WTC11 (cell line): ENCODE measurements at places on chromosomes 2 and 18.

DNA sequence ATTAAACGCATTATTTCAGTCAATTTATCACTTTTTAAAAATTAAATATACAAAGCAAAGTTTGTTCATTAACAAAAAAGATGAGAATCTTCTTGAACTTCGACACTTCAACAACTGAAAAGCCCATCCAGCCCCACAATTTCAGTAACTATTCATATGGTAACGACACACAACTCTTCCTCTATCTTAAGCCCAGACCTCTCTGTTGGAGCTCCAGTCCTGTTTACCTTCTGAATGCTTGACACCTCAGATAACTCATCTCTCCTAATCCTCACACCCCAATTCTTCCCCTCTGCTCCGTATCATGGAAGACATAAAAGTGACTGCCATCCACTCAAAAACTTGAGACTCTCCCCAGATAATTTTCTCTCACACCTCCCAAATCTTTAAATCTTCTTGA, 12.6 kb downstream of the USP37 start:
- H3K27me3 ChIP-seq: no peaks in the 10 kb centered on the region
- no peak for DNase-seq
- H3K36me3 ChIP-seq: peaks cover 63% of the 10 kb centered on the region
- H3K27ac ChIP-seq: peak overlapping the region; percentile 35
- peak overlapping the region; percentile 29 for H3K4me3 ChIP-seq

GRCh38 chr2:70927138-70927537, 8.6 kb upstream of the ATP6V1B1 start:
- H3K36me3 ChIP-seq: no peaks in the 10 kb centered on the region
- DNase-seq: no peak
- H3K27ac ChIP-seq: no peak overlapping the region
- H3K4me1 ChIP-seq: peaks cover 9% of the 10 kb centered on the region
- peaks cover 36% of the 10 kb centered on the region for H3K27me3 ChIP-seq
- H3K4me3 ChIP-seq: no peak overlapping the region

DNA sequence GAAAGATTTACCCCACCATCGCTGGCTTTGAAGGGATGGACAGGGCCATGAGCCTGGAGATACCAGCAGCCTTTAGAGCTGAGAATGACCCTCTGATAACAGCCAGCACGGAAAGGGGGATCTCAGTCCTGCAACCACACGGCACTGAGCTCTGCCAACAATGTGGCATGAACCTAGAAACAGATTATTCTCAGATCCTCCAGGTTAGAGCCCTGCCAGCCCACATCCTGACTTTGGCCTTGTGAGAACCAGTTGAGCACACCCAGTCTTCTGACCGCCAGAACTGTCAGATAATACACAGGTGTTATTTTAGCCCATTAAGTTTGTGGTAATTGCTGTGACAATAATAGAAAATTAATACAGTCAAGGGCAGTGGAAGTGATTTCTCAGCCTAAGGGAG, 9.4 kb upstream of the GNLY start:
- H3K4me1 ChIP-seq: 0 out of 2 replicates have a peak, but pooled peaks cover 4% of the 10 kb centered on the region
- H3K4me3 ChIP-seq: no peak overlapping the region
- no peak overlapping the region for H3K27ac ChIP-seq
- no peaks in the 10 kb centered on the region for H3K36me3 ChIP-seq

- DNase-seq: peak; percentile 58
- peaks cover 9% of the 10 kb centered on the region for H3K4me1 ChIP-seq
- H3K36me3 ChIP-seq: no peaks in the 10 kb centered on the region
- no peak overlapping the region for H3K4me3 ChIP-seq
Measured at GRCh38 chr2:173210270-173211196, 134.9 kb downstream of the MAP3K20 start.

GRCh38 chr18:51006061-51006818, 23.8 kb upstream of the SMAD4 start:
- no peak overlapping the region for H3K4me3 ChIP-seq
- H3K27me3 ChIP-seq: no peaks in the 10 kb centered on the region; the same call in none of the 2 replicates
- DNase-seq: no peak
- H3K4me1 ChIP-seq: peaks cover 11% of the 10 kb centered on the region; the same call in 1 of the 2 replicates
- no peak overlapping the region for H3K27ac ChIP-seq
- H3K36me3 ChIP-seq: no peaks in the 10 kb centered on the region

GRCh38 chr2:85231468-85231805, 96.4 kb downstream of the TGOLN2 start:
- no peak for DNase-seq
- peak overlapping the region; percentile 84 for H3K27ac ChIP-seq
- H3K36me3 ChIP-seq: peaks cover 8% of the 10 kb centered on the region; the same call in 1 of the 2 replicates
- peaks cover 80% of the 10 kb centered on the region for H3K4me1 ChIP-seq
- no peaks in the 10 kb centered on the region for H3K27me3 ChIP-seq

- H3K4me3 ChIP-seq: no peak overlapping the region
- no peak for DNase-seq
- H3K27ac ChIP-seq: no peak overlapping the region
- peaks cover 40% of the 10 kb centered on the region for H3K36me3 ChIP-seq
- H3K4me1 ChIP-seq: no peaks in the 10 kb centered on the region
- peaks cover 15% of the 10 kb centered on the region for H3K27me3 ChIP-seq
Measured at GRCh38 chr2:135299658-135300244, 231.3 kb downstream of the ZRANB3 start.

GRCh38 chr2:17362956-17363355, 155.3 kb downstream of the RAD51AP2 start:
- no peak for DNase-seq
- H3K27me3 ChIP-seq: no peaks in the 10 kb centered on the region; the same call in 1 of the 2 replicates

- no peak for DNase-seq
- no peak overlapping the region for H3K4me3 ChIP-seq
- peaks cover 30% of the 10 kb centered on the region for H3K4me1 ChIP-seq
- H3K36me3 ChIP-seq: no peaks in the 10 kb centered on the region
Measured at GRCh38 chr2:43045866-43046265, 180.5 kb downstream of the ZFP36L2 start.

DNA sequence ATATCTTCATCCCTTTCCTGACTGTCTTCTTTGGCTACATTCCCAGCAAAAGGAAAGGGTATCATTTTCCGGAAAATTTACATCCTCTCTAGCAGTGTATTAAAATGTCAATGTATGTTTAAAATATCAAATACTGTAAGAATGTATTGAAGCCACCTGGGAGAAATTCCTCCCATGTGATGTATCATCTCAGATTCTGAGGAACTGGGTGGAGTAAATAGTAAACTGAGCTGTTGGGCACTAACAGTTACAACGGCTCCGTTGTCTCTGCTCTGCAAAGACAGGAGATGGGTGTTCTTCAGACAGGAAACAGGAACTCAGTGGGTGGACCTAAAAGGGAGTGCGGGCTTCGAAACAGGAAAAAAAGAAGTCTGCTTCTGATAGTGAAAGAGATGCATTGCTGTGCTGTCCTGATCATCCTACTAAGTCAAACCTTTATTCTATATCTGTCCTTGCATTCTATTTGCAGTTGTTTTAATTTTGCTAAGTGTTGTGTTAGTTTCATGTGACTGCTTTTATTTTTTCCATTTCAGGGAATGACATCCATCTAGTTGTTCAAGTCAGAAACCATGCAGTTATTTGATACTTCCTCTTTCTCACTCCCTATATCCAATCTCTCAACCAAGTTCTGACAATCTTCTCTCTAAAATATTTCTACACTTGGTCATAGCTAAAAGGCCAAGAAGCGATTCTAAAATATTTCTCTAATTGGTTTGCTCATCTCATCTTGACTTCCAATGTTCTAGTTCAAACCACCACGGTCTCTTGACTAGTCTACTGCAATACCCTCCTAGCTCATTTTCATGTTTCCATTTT, 19.4 kb downstream of the DOK1 start:
- no peak overlapping the region for H3K27ac ChIP-seq
- H3K4me1 ChIP-seq: peaks cover 10% of the 10 kb centered on the region
- H3K4me3 ChIP-seq: no peak overlapping the region
- no peak for DNase-seq
- H3K27me3 ChIP-seq: peaks cover 22% of the 10 kb centered on the region

DNA sequence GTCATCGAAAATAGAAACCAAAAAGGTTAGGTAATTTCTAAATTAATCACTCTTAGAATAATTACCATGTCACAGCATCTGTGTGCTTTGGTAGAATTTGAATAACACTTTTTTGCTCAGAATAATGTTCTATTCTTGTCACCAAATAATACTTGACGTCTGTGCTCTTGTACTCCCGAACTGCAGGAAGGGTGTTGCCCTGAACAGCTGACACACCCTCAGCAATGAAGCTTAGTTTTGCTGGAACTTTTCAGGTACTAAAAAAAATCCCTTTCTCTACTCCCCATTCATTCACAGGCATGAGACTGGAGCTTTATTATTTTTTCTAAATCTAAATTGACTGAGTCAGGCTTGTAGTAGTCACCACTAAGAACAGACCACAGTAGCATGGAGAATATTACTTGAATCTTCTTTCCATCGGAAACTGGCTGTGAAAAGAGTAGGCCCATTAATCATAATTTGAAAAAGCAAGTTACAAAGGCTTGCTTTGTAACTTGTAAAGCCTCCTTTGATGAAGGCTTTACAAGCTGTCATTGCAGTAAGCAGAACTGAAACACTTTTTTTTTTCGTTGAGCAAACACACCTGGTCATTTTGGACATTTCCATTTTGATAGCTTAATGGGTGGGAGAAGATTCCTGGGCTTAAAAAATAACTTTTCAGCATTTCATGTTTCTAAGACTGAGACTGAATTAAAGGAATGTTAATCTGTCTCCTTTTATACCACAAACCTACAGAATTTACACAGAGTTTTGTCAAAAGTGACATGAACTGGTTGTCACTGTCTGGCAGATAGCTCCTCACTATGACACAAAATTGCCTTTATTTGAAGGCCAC, 70.3 kb upstream of the PELI1 start:
- 0 out of 2 replicates have a peak, but pooled peaks cover 2% of the 10 kb centered on the region for H3K27me3 ChIP-seq
- H3K27ac ChIP-seq: no peak overlapping the region
- no peak for DNase-seq
- no peak overlapping the region for H3K4me3 ChIP-seq
- H3K36me3 ChIP-seq: peaks cover 3% of the 10 kb centered on the region; the same call in 1 of the 2 replicates

GRCh38 chr18:65754121-65754520, 3.3 kb downstream of the CDH7 start:
- peaks cover 40% of the 10 kb centered on the region for H3K27me3 ChIP-seq
- H3K36me3 ChIP-seq: no peaks in the 10 kb centered on the region
- peaks cover 27% of the 10 kb centered on the region for H3K4me1 ChIP-seq
- H3K27ac ChIP-seq: no peak overlapping the region
- DNase-seq: no peak

DNA sequence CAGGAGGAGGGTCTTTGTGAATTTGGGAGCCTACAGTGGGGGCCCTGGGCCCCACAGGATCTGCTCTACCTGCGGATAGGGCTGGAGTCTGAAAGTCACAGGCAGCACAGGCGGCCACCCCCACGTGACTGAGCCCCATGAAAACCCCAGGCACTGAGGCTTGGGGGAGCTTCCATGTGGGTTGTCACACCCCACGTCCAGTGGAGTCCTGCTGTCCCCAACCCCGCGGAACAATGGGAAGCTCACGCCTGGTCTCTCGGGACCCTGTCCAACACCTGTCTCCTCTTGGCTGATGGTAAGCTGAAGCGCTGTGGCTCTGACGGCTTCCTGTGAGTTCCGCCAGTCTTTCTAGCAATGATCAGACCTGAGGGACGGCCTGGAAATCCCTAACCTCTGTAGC, 85.8 kb downstream of the PTGR3 start:
- H3K27me3 ChIP-seq: no peaks in the 10 kb centered on the region
- no peak overlapping the region for H3K27ac ChIP-seq
- no peak overlapping the region for H3K4me3 ChIP-seq
- H3K4me1 ChIP-seq: 0 out of 2 replicates have a peak, but pooled peaks cover 3% of the 10 kb centered on the region
- DNase-seq: no peak

- H3K27me3 ChIP-seq: no peaks in the 10 kb centered on the region
- no peak for DNase-seq
- H3K36me3 ChIP-seq: no peaks in the 10 kb centered on the region
- H3K4me3 ChIP-seq: no peak overlapping the region
Measured at GRCh38 chr2:192230889-192231453, 36.2 kb upstream of the TMEFF2 start.

GRCh38 chr2:169200756-169201155, 131.4 kb downstream of the DHRS9 start:
- no peak for DNase-seq
- H3K4me1 ChIP-seq: no peaks in the 10 kb centered on the region
- H3K27ac ChIP-seq: no peak overlapping the region
- no peaks in the 10 kb centered on the region for H3K36me3 ChIP-seq

DNA sequence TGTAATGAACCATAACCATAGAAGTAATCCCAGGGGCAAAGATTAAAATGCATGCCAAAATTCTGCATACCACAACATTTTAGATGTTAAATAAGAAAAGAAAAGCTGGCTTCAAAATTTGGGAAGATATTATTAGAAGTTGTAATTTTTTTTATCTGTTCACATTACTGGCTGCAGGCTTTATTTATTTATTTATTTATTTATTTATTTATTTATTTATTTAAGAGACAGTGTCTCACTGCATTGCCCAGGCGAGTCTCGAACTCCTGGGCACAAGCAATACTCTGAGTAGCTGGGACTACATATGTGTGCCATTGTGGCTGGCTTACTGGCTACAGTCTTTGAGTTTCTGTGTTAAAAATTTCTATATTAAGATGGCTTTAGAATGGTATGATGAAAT, 66.5 kb upstream of the PNPT1 start:
- no peak for DNase-seq
- no peak overlapping the region for H3K4me3 ChIP-seq
- peaks cover 13% of the 10 kb centered on the region for H3K4me1 ChIP-seq
- no peaks in the 10 kb centered on the region; the same call in 1 of the 2 replicates for H3K27me3 ChIP-seq
- H3K27ac ChIP-seq: no peak overlapping the region
- no peaks in the 10 kb centered on the region; the same call in 1 of the 2 replicates for H3K36me3 ChIP-seq

GRCh38 chr2:40488927-40489677, 37.2 kb upstream of the SLC8A1 start:
- no peak overlapping the region for H3K27ac ChIP-seq
- DNase-seq: no peak
- no peaks in the 10 kb centered on the region for H3K27me3 ChIP-seq
- no peak overlapping the region for H3K4me3 ChIP-seq

- DNase-seq: no peak
- H3K27me3 ChIP-seq: no peaks in the 10 kb centered on the region
- H3K27ac ChIP-seq: no peak overlapping the region
Measured at GRCh38 chr2:11187083-11187619, 31.9 kb downstream of the SLC66A3 start.

DNA sequence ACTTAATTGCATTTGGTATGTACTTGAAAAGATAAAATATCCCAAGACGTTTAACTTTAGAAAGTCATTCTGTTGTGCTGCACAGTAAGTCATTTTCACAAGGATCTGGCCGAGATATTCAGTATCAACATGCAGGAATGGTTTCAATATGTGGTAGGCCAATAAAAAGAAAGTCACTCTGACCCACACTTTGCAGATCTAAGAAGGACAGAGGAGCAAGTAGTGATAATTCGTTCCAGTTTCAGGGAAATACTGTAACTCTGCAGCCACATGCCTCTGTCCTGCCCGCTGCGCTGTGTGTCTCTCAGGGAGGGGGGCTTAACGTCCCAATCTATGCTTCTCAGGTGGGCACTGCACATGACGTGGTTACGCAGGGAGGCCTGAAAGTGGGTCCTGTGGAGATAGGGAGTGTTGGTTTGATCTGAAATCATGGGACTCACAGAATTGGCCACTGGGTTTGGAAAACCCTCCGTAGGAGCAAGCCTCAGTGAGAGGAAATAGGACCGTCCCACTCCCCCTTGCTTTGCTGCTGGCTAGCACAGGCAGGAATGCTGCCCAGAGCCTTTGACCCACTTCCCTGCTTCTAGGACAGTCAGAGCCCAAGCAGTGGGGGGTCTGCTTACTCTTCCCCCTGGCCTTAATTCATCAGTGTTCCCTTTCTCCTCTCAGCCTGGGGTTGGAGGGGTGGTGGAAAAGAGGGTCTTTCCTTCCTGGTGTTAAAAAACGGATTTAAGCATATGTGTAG, 314.7 kb upstream of the SPRED2 start:
- DNase-seq: peak; percentile 18
- H3K4me3 ChIP-seq: no peak overlapping the region
- H3K36me3 ChIP-seq: no peaks in the 10 kb centered on the region
- H3K27ac ChIP-seq: no peak overlapping the region
- H3K27me3 ChIP-seq: no peaks in the 10 kb centered on the region
